ENCODE measurements at places on chromosomes 6 and 20.

GRCh38 chr6:130928158-130928912, 101.1 kb downstream of the SMLR1 start:
- DNase-seq, result no peak

DNA sequence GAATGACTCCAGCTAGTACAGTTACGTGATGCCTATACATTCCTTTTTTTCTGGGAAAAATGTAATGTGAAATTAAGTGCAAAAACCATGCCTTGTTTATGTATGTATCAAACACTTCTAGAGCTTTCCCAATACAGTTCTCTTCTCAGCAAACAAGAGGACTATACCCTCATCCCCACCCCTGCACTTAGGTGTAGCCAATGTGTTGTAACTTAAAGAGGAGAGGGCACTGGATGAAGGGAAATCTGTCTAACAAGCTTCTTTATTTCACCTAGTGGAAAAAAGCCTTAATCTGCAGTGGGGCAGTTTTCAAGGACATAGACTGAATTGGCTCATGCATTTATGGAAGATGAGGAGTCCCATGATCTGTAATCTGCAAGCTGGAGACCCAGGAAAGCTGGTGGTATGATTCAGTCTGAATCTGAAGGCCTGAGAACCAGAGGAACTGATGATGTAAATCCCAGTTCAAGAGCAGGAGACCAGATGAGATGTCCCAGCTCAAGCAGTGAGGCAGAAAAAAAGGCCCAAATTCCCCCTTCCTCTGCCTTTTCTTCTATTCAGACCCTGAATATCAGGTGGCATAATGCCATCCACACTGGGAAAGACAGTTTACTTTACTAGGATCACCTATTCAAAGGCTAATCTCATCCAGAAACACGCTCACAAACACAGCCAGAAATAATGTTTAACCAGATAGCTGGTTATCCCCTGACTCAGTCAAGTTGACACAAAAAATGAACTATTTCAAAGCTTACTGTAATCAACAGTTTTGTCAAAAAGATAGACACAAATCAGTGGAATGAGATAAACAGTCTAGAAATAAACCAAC, 25.8 kb upstream of the SLC17A3 start:
- DNase-seq, result no peak

- DNase-seq, result no peak
These were observed 338.9 kb downstream of the ESR1 start for GRCh38 chr6:152146385-152146784.

DNA sequence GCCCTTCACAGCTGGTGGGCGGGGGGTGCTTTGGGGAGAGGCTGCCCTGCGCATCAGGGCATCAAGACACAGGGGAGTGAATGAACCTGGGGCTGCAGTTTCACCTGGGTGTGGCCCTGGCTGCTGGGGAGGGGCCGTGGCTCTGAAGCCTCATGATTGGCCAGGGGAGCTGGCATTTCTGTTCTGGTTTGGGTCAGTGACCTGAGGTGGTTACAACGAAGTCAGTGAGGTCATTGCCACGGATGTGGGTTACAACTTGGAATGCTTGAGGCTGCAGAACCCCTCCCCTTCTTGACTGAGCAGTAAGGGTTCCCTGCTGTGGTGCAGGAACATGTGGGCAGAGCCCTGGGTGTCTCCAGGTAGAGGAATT, 3.0 kb downstream of the TCEA2 start:
- DNase-seq, result peak; percentile 49

DNA sequence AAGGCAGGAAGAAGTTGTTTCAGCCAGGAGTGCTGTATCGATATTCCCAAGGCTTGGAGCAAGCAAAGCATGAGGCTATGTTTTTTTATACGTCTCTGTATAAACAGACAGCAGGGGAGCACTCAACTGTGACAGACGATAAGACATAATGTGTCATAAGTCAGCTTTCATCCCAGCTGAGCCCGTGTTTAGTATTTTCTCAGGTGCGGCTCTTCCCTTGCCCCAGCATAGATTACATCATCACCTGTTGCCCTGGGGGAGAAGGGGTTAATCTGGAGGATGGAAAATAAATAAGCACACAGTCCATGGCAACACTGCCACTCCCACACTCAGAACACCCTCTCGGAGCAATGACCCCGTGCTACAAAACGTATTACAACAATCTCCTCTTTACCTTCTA, 22.1 kb upstream of the KCNK5 start:
- DNase-seq, result no peak

- DNase-seq, result no peak
These were observed 54.1 kb downstream of the RBM38 start for GRCh38 chr20:57445298-57445697.

DNA sequence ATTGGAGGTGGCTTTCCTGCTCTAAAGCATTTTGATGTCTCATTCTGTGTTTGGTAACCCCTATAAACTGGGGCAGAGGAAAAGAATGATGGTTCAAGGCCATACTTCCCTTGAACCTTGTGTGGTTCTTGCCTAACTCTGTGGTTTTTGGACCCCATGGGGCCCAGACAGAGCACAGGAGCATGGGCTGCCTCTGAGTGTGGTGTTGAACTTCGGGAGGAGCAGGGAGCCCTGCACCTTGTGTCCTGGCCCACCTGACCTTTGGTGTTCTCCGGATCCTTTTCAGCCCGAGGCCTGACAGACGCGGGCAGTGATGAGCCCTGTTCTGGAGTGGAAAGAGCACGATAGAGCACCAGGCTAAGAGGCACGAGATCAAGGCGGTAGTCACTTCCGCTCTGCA, 18.8 kb downstream of the TMEM74B start:
- no peak for DNase-seq

DNA sequence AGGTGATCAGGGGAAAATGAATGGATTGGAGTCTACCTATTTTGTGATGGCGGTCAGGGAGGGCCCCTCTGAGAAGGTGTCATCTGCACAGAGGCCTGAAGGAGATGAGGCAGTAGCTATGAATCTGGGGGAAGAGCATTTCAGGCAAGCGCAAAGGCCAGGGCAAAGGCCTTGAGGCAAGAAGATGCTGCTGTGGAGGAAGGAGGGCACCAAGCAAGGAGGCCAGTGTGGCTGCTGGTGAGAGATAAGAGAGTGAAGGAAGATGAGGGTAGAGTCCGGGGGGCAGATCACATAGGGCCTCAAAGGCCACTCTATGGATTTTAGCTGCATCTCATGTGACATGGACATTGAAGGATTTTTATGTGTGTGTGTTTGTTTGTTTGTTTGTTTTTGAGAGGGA, 20.6 kb upstream of the CSNK2A1 start:
- no peak for DNase-seq

DNA sequence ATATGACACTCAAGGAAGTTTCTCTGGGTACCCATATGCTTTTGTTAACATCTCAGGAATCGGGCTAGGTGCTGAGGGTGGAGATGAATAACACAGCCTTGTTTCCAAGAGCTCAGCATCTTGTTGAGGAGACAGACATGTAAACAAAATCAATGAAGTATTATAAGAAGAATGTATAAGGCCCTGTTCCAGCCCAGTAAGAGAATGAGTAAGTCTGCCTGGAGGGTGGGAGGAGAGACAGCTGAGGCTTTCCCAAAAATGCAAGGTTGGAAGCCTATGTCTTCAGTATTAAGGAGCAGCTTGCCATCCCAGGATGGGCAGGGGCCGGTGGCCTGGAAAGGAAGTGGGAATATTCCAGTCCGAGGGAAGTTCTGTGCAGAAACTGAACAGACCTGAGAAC, 615.3 kb upstream of the BTBD3 start:
- DNase-seq, result no peak

GRCh38 chr6:75288023-75288422, 3.4 kb upstream of the TMEM30A start:
- no peak for DNase-seq

GRCh38 chr6:79702691-79703090, 71.6 kb downstream of the SH3BGRL2 start:
- no peak for DNase-seq

DNA sequence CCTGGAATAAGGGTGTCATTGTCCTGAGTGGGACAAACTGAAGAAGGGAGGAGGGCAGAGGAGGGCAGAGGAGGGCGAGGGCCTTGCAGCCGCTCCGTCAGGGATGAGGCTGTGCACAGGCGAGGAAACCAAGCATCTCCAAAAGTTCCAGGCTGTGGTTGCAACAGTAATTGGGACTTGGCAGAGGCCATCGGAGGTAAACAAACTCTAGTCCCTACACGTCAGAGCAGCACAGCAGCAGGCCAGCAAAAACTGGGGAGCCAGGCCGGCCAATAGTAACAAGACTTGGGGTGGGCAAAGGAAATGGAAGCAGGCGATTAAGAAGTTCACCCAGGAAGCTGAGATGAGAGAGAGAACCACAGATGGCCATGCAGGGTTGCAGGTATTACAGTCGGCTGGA, 142.8 kb downstream of the SMOC2 start:
- DNase-seq, result no peak

DNA sequence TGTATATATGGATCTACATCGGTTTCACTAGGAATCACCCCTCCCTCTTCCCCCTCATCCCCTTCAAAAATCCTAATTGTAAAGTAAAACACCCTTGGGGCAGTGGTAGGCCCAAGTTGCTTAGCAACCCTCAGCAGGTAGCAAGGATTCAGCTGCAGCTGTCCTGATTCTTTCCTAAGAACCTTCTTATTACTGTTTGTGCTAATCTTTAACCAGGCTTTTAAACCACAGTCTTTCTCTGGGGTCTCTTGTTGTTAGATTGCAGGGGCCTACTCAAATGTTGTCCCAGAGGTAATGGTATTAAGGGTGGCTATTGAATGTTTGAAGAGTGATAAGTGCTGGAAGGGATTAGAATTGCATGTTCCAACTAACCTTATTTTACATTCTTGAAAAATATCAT, 46.4 kb downstream of the PRL start:
- no peak for DNase-seq

DNA sequence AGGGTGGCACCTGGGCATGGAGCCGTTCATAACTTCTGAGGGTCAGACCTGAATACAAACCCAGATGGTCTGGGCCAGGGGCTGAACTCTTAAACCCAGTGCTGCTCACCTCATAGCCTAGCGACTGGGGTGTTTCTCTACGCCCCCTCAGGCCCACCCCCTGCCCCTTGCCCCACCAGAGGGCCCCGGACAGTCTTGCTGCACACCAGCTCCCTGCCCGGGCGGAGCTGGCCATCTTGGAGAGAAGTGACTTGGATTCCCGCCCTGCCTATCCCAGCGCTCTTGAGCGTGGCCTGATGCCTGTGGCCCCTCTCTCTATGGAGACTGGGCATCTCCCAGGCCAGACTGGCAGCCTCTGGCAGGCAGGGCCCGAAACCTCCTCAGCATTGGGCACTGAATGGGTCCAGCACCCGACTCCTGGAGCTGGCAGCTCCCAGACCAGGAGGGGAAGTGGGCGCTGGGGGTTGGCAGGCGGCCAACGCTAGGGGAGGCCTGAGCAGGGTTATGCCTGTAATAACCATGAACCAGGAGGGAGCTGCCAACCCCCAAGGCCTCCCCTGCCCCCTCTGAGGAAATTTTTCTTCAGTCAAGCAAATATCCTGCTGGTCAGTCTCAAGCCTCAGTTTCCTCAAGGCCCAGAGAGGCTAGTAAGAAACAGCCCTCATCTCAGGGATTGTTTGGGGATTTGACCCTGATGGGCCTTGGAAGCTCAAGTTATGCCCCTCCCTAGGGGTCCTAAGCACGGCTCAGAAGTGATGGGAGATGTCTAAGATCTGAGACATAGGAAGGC, 169.5 kb downstream of the VEGFA start:
- no peak for DNase-seq

DNA sequence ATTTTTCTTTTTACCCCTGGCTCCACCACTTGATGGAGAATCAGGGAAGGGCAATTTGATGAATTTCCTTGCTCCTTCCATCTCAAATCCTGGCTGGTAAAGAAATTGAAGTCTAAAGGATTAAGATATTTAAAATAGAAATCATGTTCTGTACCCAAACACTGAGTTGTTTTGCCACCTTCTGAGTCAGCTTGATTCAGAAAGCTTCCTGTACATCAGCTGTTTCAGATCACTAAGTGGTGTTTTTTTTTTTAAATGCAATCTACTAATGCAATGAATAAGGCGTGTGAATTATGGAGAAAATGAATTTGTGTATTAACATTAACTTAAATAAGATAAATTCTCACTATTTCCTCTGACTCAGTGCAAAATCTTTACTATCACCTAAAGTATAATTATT, 11.5 kb upstream of the POPDC3 start:
- DNase-seq, result no peak

GRCh38 chr6:40552941-40553340, 34.2 kb downstream of the LRFN2 start:
- DNase-seq, result no peak

DNA sequence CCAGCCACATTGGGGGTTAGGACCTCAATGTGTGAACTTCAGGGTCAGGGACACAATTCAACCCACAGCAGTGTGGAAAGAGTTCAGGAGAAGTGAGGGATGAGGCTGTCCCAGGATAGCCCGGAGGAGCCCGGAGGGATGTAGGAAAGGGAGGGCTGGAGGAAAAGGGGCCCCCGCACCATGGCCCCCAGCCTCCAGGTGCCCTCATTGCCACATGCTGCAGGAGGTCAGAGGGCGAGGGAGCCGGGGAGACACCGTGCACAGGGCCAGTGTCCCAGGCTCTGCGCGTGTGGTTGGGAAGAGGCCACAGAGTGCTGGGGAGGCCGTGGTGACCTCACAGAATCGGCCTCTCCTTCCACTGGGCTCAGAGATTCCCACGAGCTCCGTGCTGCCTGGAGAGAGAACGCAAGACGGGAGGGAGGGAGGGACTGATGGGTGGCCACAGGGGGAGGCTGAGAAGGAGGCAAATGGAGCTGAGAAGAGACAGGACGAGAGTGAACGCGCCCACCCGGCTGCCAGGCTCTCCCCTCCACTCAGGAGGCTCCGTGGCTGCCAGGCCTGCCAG, 215.1 kb downstream of the DLL1 start:
- DNase-seq, result no peak

DNA sequence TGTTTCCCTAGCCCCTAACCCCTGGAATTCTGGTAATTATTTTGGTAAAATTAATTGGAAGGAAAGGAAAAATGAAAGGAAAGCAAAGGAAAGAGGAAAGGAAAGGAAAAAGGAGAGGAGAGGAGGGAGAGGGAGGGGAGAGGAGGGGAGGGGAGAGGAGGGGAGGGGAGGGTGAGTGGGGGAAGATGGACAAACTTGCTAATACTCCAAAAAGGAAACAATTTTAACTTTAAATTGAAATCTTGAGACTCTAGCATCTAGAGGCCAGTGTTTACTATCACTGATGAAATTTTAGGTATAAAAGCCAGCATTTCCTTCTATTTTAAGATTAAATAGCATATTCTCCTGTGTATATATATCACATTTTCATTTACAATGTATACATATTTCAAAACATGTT, 156.5 kb downstream of the COL12A1 start:
- no peak for DNase-seq

GRCh38 chr20:53126185-53126584, 154.0 kb downstream of the TSHZ2 start:
- no peak for DNase-seq

- no peak for DNase-seq
These were observed 2.5 kb upstream of the HSPA12B start for GRCh38 chr20:3729811-3730540.

Data from HFF-Myc (cell line).